ENCODE measurements at places on chromosomes 12 and 14.

DNA sequence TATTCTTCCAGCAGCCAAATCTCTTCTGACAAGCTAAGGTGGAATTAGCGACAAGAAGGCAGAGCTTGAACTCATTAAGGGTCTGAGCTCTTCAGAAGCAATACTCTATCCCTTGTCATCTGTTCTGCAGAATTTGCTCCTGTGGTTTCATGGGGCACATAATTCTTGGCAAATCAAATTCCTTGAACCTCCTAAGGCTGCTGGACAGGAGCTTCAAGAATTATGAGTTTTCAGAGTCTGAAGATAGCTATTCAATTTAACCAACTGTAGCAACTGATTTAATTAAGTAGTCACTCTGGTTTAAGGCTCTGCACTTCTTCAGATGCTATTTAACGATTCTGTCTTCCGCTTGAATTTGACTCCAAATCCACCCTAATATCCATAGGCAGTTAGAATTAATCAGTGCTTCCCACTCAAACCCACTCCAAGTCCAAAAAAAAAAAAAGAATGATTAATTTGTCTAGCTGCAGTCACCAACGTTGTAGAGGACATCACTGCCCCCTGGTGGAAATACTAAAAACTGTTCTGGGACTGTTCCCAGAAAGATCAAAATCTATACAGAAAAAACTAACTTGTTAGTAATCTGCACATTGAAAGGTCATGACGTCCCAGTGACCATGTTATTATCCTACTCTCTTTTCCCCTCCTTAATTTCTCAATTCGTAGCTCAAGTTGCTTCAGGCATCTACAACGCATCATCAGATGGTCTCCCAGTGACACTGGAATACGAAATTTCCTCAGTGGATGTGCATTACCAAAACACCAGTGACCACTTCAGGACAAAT is 169.9 kb downstream of the KIF21A start:
- DNase-seq: no peak

- no peak for DNase-seq
Observed at GRCh38 chr12:80162177-80162576, 62.8 kb downstream of the OTOGL start.

DNA sequence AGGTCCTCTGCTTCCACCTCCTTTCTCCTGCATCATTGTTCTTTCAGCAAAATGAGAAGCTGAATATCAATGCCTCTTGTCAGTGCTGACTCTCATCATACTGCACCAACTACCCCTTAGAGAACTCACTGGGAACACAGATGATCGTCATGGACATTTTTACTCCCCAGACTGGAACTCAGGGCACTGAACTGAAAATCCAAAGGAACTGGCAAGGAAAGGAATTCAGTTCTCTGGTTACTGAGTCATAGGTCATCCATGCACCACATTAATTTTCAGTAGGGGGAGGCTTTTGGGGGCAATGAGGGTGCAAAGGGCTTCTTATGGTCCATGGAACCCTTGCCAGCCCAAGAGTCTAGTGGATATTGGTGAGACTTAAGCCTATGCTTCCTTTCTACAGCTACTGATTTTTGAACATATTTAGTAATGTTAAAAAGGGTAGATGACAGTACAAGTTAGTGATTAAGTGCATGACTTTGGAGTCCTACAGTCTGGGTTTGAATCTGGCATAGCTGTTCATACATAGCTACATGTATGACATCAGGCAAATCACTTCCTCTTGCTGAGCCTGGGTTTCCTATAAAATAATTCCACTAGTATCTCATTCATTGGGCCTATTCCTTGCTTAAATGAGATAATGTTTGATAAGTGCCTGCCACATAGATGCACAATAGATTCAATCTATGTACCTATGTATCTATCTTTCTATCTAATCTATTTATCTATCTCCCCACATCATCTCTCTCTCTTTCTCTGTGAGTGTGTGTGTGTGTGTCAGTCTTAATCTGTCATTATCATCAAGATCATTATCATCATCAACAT is 29.2 kb downstream of the BBS10 start:
- DNase-seq: no peak

DNA sequence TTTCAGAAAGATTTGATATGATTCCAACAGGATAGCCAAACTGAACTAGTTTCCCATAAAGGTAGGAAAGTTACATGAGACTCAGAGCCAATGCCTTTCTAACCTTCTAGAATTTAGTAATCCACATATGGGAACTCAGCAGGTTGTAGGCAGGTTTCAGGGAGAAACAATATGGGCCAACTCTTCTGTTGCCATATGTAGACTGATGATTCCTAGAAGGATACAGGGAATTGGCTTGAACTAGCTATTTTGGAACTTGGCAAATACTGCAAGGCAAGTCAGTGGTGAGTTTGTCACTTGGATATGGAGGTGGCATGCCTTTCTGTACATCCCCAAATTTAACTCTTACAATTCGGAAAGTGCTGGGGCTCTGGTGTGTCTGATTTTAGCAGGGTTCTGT is 15.5 kb downstream of the SUDS3 start:
- DNase-seq: no peak

GRCh38 chr12:30700216-30700900 is 4.7 kb upstream of the IPO8 start:
- no peak for DNase-seq

GRCh38 chr14:56280843-56281242 is 162.6 kb downstream of the PELI2 start:
- DNase-seq: no peak

Data from NCI-H1417 treated with DMSO at 0.1 percent for 48 hours (cell line).